Activated T-helper 17 cell treated with anti-CD3 and anti-CD28 coated beads, Interleukin-2, amount 50 U/mL, for 72 hours (primary cell): ENCODE measurements at places on chromosomes 7 and 10.

- H3K4me1 ChIP-seq = peaks cover 21% of the 10 kb centered on the region
- no peaks in the 10 kb centered on the region for H3K36me3 ChIP-seq
These were observed 4.5 kb upstream of the HKDC1 start for GRCh38 chr10:69215405-69216171.

GRCh38 chr10:78259391-78259790, 225.7 kb downstream of the RPS24 start:
- H3K4me1 ChIP-seq = no peaks in the 10 kb centered on the region
- no peaks in the 10 kb centered on the region for H3K36me3 ChIP-seq
- ATAC-seq = no peak
- H3K4me3 ChIP-seq = no peak overlapping the region
- no peak overlapping the region for H3K27ac ChIP-seq
- peaks cover 3% of the 10 kb centered on the region for H3K27me3 ChIP-seq

DNA sequence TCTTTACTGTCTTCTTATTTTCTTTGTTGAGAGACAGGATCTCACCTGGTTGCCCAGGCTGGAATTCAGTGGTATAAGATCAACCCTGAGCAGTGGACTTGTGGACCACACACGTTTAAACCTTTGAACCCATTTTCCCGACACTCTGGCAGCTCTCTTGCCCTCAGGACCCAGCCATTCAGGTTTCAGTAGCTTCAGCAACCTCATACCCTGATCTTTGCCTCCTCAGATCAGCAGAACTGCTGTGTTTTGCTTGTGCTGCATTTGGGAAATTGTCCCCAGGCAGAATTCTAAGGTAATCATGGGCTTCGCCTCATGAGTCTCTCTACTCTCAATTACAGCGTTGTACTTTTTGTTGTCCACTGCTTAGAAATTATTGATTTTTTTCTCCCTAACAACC, 317.6 kb upstream of the KIAA1217 start:
- no peaks in the 10 kb centered on the region for H3K4me1 ChIP-seq
- no peak overlapping the region for H3K4me3 ChIP-seq
- no peaks in the 10 kb centered on the region for H3K36me3 ChIP-seq
- no peak overlapping the region for H3K27ac ChIP-seq
- ATAC-seq = no peak

- no peak for ATAC-seq
- H3K36me3 ChIP-seq = no peaks in the 10 kb centered on the region
- no peak overlapping the region for H3K4me3 ChIP-seq
- H3K27me3 ChIP-seq = no peaks in the 10 kb centered on the region
- H3K27ac ChIP-seq = no peak overlapping the region
- no peaks in the 10 kb centered on the region for H3K4me1 ChIP-seq
These were observed 440.3 kb upstream of the FOXK1 start for GRCh38 chr7:4241791-4242190.

- H3K27ac ChIP-seq = no peak overlapping the region
- H3K27me3 ChIP-seq = no peaks in the 10 kb centered on the region
- no peak overlapping the region for H3K4me3 ChIP-seq
- H3K36me3 ChIP-seq = no peaks in the 10 kb centered on the region
These were observed 21.0 kb downstream of the COBL start for GRCh38 chr7:51295440-51296245.

GRCh38 chr10:70779088-70779487, 6.1 kb downstream of the TBATA start:
- H3K36me3 ChIP-seq = no peaks in the 10 kb centered on the region
- H3K27ac ChIP-seq = no peak overlapping the region
- H3K4me3 ChIP-seq = no peak overlapping the region
- H3K4me1 ChIP-seq = no peaks in the 10 kb centered on the region

DNA sequence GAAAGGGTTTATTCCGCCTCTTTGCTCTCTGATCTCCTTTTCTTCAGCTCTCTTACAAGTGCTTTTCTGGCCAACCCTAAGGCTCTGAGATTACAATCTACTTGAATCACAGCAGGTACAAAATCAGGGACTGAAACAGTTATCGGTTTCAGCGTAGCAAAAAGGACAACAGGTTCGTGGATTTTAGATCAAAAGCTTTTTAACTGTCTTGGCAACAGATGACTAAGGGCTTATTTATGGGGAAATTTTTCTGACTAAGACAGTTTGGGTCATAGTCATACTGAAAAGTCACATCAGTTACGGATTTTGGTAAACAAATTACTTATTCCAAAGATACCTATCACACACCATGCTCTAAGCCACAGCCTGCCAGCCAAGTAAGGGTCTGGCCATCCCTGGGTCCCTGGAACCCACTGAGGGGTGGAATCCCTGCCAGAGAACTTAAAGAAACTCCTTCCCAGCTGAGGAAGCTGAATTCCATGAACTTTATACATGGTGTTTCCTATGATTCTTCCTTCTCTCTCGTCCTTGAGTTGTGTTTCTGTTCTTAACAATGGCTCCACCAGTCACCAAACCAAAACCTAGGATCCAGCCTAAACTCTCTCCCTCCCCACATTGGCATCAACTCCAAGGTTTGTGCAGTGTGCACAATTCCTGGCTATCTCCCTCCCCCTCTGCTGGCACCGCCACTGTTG, 169.3 kb downstream of the FAM107B start:
- peak overlapping the region; percentile 100 for H3K27ac ChIP-seq
- peak; percentile 73 for ATAC-seq
- H3K36me3 ChIP-seq = peaks cover 45% of the 10 kb centered on the region
- H3K4me1 ChIP-seq = peaks cover 45% of the 10 kb centered on the region
- H3K4me3 ChIP-seq = peak overlapping the region; percentile 97

DNA sequence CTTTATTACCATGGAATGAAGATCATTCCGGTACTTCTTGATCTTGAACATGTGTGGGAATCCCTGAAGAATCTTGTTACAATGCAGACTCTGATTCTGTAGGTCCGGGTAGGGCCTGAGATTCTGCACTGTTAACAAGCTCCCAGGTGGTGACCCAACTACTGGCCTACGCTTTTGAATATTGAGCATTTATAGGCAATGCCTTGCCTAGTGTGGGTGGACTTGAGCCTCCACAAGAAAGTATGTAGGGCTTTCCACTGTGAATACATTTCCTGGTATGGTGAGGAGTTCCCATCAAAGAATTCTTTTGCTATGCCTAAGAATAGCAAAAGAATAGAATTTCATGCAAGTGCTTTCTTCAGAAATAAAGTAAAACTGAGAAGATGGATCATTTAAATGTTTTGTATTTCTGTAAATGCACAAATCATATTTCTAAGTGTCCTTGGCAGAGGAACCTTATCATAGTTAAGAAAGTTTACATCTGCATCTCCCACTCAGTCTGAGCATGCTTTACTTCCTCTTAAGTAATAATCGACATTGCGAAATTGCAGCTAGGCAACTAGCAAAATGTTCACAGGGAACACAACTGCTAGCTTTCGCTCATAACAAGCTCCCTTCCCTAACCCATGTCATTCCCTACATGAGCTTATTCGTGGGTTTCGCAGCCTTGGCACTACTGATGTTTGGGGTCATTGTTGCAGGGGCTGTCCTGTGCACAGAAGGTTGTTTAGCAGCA, 71.4 kb downstream of the AHR start:
- H3K36me3 ChIP-seq = no peaks in the 10 kb centered on the region
- no peaks in the 10 kb centered on the region for H3K27me3 ChIP-seq
- peaks cover 6% of the 10 kb centered on the region for H3K4me1 ChIP-seq
- no peak for ATAC-seq
- no peak overlapping the region for H3K4me3 ChIP-seq
